Dermis blood vessel endothelial cell (primary cell): ENCODE measurements at places on chromosomes 3 and 15.

DNA sequence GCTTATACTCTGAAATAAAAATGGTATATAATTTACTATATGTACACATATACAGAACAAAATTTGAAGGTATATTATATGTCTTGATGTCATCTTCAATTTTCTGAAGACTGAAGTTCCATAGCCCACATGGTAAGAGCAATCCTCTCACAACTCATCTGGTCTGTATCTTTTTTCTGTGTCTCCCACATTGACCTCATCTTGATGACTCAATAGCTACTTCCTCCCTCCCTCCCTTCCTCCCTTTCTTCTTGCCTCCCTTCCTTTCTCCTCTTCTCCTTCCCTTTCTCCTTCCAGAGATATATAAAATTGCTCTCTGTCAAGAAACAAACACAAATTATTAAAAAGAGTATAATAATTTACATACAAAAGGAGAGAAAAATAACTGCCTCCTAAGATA lies 268.5 kb downstream of the SQOR start:
- DNase-seq: peak; percentile 28

DNA sequence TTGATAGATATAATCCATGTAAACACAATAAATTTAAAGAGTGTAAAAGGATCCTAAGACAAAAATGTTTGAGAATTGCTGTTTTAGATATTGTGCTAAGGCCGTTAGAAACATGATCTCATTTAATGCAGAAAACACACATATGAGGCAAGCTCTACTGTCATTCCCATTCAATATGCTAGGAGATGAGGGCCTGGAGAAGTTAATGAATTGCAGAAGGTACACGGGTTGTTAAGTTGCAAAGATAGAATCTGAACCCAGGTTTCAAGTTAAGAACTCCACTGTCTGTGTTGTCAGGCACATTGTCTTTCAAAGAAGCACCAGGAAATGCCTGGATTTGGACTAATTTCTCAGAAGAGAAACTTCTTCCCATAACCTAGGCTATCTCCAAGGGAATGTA lies 65.1 kb upstream of the SAMMSON start:
- peak; percentile 3 for DNase-seq

DNA sequence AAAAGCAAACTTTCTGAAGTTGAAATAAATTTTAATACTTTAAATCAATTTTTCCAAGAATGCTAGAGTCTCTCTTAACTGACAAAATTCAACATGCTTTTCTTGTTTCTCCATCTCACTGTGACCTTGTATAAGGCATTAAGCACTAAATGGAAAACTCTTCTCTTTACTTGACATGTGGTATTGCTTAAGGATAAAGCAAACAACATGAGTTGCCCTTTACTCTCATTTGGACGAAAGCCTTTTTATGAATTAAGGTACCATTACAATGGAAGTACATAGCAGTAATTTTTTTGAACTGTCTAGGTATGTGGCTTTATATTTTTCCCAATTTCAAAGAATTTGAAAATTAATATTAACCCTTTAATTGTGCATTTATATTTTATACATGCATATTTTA lies 1.4 kb downstream of the STRIT1 start:
- no peak for DNase-seq

- no peak for DNase-seq
These were observed 27.8 kb upstream of the AZI2 start for GRCh38 chr3:28376424-28376823.

DNA sequence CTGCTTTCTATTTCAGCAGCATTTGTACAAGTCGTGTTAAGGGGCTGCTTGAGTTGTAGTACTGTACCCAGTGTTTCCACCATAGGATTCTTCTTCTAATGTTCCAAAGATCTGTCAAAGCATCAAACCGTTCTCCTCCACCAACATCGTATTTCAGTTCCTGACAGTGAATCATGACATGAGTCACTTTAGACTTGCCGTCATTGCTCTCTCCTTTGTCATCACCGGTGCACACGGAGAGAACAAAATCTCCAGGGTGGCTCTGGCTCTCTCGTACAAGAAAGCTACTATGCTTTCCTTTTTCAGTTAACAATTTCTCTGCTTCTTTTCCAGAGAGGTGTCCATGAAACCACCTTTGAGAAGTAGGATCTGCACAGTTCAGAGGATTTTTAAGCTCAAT lies 270.9 kb upstream of the CCDC54 start:
- DNase-seq: no peak

GRCh38 chr3:52306978-52307377 lies 9.1 kb upstream of the DNAH1 start:
- DNase-seq: no peak

DNA sequence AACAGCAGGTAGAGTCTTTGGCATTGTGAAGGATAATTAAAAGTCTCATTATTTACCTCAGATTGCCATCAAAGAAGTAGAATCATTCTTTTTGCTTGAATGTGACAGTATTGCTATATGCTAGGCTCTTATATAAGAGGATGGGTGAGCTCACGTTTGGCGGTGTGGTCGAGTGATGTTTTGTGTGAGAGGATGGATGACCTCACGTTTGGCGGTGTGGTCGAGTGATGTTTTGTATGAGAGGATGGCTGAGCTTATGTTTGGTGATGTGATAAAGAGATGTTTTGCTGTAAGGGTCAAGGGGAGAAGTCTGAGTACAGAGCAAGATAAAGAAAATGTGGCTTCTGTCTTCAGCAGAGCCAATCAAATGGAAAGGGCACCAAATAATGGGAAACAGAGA lies 299.6 kb upstream of the NR2E3 start:
- DNase-seq: no peak

DNA sequence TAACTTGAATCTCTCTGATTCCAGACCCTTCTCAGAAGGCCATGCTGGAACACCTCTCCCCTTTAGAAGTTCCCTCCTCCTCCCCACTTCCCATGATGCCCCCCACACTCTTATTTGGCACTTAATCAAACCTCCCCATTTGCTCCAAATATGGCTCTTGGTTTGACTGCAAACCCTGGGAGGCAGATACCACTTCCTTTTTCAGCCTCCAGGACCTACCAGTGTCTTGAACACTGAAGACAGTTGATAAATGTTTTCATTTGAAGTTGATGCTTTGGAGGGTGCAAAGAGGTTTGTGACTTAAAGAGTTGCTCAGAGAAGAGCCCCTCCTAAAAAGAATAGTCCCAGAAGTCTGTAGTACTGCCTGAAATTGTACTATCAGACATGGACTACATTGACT lies 61.5 kb downstream of the SEMA5B start:
- DNase-seq: no peak

- DNase-seq: no peak
These were observed 244.2 kb upstream of the SLITRK3 start for GRCh38 chr3:165440380-165440779.

DNA sequence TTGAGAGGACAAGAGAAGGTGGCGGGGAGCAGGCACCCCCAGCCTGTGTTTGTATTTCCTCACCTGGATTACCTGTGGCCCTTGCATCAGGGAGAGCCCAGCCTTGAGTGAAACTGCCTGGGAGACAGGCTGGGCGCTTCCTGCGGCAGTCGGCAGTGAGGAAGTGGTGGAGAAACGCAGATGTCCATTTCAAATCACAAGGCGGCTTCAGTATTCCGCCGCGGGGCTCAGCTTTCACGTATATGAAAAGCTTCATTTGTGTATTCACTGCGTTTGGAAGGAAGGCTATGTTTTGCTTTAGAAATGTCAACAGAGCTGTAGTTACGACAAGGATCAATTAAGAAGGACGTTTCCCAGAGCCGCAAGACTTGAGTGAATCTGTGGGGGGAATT lies 167.4 kb upstream of the CTDSPL start:
- DNase-seq: no peak

- peak; percentile 19 for DNase-seq
These were observed 84.8 kb upstream of the FOXB1 start for GRCh38 chr15:59918994-59919951.

DNA sequence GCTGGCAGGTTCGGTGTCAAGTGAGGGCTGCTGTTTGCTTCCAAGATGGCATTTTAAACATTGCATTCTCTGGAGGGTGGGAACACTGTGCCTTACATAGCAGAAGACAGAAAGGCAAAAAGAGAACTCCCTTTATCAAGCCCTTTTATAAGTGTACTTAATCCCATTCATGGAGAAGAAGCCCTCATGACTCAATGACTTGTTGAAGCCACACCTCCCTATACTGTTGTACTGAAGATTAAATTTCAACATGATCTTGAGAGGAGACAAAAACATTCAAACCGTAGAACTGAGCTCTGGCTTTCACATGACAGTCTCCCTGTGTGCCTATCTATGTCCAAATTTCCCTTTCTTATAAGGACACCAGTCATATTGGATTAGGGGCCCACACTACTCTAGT lies 443.4 kb upstream of the CDIN1 start:
- DNase-seq: no peak

DNA sequence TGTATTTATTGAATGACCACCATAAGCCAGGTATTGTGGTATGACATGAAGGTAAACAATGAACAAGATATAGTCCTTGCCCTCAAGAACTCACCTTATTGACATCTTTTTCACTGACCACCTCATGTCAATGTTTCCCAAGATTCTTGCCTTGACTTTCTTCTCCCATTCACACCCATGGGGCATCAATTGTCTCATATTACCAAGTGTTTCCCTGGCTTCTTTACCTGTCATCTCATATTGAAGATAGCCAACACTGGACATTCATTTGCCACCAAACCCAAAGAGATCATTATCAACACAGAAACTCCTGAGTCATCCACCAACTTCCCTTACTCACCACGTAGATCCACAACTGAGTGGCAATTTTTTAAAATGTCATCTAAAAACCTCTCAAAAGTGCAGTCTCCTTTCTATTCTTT lies 2.2 kb downstream of the EFHB start:
- DNase-seq: no peak

DNA sequence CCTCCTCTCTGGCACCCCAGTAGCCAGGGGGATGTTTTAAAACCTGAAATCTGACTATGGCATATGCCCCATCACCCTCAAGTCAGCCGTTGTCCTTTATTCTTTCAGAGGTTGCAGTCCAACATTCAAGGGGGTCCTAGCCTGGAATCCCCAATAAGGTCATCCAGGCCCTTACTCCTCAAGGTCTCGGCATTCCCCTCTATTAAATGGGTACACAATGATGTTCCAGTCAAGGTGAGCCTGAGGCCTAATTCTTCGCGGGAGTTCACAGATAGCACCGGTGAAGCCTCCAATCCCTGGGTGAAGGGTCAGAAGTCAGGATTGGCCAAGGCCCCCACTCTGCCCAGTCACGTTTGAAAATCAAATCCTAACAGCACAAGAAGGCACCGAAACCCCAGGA lies 8.1 kb upstream of the SEMA3F start:
- DNase-seq: no peak

DNA sequence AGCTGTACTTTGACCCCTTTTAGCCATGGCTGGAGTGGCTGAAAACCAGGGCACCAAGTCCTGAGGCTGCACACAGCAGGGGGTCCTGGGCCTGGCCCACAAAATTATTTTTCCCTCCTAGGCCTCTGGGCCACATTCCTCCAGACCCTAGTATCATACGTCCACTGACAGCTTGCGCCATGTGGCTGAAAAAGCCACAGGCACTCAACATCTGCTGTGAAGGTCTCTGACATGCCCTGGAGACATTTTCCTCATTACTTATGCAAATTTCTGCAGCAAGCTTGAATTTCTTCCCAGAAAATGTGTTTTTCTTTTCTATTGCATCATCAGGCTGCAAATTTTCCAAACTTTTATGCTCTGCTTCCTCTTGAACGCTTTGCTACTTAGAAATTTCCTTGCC lies 239.0 kb downstream of the SQOR start:
- DNase-seq: no peak

- no peak for DNase-seq
These were observed 29.1 kb downstream of the PLXND1 start for GRCh38 chr3:129577366-129577765.

GRCh38 chr15:58190419-58190818 lies 52.2 kb downstream of the AQP9 start:
- no peak for DNase-seq

- DNase-seq: no peak
These were observed 72.5 kb downstream of the FOXP1 start for GRCh38 chr3:71511037-71511436.

- no peak for DNase-seq
These were observed 89.9 kb upstream of the CHL1 start for GRCh38 chr3:106619-107018.

DNA sequence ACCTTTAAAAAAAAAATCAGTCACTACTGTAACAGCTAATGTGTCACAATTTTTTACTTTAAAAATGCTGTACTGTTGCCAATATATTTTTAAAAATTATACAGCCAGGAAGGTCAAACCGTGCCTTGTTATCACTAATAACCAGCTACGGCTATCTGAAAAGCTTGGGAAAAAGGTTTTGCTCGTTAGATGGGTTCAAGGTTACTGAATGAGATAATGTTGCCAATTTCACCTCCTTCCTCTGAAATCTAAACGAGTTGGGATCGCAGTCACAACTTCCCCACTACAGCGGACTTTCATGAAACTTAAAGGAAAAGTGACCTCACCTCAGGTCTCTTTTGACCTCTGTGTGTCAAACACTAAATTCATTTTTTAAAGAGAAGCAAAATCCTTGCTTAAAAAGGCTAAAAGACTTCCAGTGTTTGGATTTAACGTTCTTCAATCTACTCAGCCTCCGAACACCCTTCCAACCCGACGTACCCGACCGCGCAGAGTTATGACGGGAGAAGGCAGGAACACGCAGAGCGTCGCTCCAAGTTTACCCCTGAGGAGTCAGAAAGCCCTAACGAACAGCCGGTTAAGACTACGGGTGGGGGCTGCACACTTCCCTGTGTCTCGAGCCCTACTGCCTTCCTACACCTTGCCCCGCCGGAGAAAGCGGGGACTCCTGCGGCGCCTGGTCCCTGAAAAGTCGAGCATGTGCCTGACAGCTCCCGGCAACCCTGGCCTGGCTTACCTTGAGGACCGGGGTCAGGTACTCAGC lies 860 bp downstream of the ATG3 start:
- peak; percentile 93 for DNase-seq

DNA sequence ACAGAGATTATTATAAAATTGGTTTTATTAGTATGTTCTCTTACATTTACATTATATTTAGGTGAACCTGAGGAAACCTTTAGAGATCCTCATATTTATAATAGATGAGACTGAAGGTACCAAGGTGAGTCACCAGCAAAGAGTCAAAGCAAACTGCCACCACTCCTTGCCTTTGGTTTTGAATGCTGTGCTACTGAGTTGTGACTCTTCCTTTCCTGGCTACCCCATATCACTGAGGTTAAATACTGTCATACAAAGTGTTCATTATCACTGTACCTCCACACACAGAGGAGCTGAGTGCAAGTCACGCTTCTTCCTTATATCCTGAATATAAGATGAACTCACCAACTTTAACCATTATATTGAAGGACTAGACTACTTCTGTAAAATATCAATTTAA lies 168.2 kb downstream of the CBLB start:
- no peak for DNase-seq

DNA sequence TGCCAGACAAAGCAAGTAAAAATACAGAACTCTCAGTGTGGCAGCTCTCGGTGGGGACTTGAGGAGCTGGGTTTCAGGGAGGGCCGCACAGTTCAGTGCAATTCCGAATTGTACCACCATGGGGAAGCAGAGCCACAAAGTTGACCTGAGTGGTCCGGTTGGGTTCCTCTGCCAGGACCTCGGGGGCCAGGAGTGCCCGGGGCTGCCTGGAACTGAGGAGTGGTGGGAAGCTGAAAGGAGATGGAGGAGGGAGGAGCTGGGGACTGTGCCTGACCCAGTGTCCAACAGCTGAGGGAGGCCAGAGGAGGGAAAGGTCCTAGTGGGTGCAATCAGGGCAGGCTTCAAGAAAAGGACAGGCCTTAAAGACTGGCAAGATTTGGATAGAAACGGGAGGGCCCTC lies 32.2 kb upstream of the TRH start:
- DNase-seq: peak; percentile 85

GRCh38 chr3:8768364-8769087 lies 887 bp downstream of the OXTR start:
- peak; percentile 14 for DNase-seq
